ENCODE measurements at places on chromosomes 6 and 20. TPM values are rescaled to one million over a fixed set of nuclear protein-coding genes. Genes with fewer than 3 reads are reported as not detected.

DNA sequence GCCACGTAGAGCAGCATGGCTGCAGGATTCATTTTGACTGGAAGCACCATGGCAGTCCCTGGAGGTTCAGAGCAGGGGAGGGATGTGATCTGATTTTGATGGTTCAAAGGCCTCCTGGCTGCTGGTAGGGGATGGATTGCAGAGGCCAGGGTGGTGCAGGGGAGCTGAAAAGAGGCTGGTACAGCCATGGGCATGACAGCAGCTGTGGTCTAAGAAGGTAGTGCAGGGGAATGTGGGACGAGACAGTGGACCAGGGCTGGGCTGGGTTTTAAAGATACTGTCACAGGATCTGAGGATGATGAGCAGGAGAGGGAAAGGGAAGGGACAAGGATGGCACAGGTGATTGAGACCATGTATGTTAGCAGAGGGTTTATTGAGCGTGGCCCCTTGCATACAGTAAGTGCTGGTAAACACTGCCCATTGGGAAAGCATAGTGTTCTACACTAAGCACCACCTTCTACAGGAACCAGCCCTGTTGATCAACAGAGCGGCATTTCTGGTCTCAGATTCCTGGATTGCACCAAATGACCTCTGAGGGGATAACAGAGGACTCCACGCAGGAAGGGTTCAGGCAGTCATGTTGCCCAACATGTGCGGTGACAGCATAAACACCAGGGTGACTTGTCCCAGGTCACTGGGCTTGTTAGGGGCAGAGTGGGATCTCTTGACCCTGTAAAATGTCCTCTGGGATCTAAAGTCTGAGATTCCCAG, 14.5 kb upstream of the SIRPA start:
- H3K4me3 ChIP-seq, result no peak overlapping the region
- H3K4me1 ChIP-seq, result no peaks in the 10 kb centered on the region
- H3K36me3 ChIP-seq, result no peaks in the 10 kb centered on the region
- DNase-seq, result no peak
- H3K27me3 ChIP-seq, result no peaks in the 10 kb centered on the region

DNA sequence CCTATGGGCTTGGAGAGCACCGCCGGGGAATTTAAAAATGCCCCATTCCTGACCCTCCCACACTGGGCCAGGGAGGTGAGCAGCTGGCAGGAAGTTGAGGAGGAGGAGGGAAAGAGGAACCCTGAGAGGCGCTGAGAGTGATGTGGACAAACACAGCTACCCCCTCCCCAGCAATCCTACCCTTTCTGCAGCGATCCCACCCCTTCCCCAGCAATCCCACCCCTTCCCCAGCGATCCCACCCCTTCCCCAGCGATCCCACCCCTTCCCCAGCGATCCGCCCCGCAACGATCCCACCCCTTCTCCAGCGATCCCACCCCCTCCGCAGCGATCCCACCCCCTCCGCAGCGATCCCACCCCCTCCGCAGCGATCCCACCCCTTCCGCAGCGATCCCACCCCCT, 111.6 kb downstream of the SYCP2 start:
- H3K27me3 ChIP-seq, result no peaks in the 10 kb centered on the region
- H3K27ac ChIP-seq, result no peak overlapping the region
- H3K4me1 ChIP-seq, result no peaks in the 10 kb centered on the region
- DNase-seq, result peak; percentile 9

DNA sequence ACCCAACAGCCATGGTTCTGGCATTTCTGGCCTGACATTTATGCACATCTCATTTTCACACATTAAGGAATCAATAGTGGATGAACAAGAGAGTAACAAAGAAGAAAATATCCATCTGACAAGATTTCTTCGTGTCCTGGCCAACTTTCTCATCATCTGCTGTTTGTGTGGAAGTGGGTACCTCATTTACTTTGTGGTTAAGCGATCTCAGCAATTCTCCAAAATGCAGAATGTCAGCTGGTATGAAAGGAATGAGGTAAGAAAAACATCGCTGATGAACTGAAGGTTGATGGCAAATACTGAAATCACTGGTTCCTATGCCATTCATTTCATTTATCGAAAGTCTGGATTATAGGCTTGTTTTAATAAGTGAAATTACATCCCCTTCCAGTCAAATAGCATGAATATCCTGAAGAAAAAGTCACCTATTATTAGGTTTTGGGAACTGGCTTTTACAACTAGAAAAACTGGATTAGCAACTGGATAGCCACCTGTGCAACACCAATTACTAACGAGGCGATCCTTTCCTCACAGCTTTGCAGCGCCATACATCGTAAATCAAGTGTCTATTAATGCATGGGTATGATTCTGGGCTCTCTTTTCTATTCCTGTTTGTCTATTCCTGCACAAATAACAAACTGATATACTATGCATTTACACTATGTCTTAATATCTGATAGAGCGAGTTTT, 50.2 kb upstream of the NOP56 start:
- no peaks in the 10 kb centered on the region for H3K36me3 ChIP-seq
- peaks cover 4% of the 10 kb centered on the region for H3K4me1 ChIP-seq
- no peak overlapping the region for H3K27ac ChIP-seq
- H3K4me3 ChIP-seq, result peak overlapping the region; percentile 8
- H3K27me3 ChIP-seq, result no peaks in the 10 kb centered on the region

- no peaks in the 10 kb centered on the region for H3K4me1 ChIP-seq
- no peaks in the 10 kb centered on the region for H3K27me3 ChIP-seq
- no peaks in the 10 kb centered on the region for H3K36me3 ChIP-seq
- DNase-seq, result no peak
Measured at GRCh38 chr20:47585087-47585747, 83.5 kb downstream of the NCOA3 start.

- peaks cover 5% of the 10 kb centered on the region for H3K4me1 ChIP-seq
- no peak overlapping the region for H3K27ac ChIP-seq
- H3K4me3 ChIP-seq, result no peak overlapping the region
- H3K27me3 ChIP-seq, result no peaks in the 10 kb centered on the region
- no peak for DNase-seq
Measured at GRCh38 chr6:56742122-56742791, 99.6 kb upstream of the DST start.

DNA sequence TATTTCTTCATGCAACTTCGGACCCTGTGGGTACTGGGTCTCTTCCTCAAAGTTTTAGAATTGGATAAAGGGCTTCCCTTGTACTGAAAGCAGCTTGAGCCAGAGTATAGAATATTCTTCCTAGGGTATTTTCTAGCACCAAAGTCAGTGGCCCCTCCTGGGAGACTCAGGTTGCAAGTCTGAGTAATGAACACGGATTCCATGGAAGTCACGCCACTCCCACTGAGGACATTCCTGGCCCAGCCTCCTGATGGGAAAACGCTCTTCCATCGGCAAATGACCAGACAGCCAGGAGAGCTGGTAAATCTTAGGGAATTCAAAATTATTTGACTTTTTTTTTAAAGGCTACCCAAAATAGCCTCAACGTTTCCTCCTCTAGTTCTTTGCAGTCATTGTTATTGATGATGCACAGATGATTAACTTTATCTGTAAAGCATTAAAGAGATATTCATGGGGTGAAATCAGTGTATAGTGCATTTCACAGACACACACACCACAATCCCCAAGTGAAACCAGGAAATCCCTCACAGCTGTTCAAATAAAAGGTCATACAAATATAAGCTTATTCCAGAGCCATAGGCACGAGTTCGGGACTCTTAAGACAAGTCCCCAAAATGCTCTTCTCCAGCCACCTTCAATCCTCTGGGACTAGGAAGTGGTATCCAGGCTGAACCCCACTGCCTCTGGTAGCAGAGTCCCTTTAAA, 248.8 kb downstream of the SOD2 start:
- no peaks in the 10 kb centered on the region for H3K27me3 ChIP-seq
- no peaks in the 10 kb centered on the region for H3K4me1 ChIP-seq
- no peak overlapping the region for H3K27ac ChIP-seq
- H3K4me3 ChIP-seq, result no peak overlapping the region
- DNase-seq, result no peak

DNA sequence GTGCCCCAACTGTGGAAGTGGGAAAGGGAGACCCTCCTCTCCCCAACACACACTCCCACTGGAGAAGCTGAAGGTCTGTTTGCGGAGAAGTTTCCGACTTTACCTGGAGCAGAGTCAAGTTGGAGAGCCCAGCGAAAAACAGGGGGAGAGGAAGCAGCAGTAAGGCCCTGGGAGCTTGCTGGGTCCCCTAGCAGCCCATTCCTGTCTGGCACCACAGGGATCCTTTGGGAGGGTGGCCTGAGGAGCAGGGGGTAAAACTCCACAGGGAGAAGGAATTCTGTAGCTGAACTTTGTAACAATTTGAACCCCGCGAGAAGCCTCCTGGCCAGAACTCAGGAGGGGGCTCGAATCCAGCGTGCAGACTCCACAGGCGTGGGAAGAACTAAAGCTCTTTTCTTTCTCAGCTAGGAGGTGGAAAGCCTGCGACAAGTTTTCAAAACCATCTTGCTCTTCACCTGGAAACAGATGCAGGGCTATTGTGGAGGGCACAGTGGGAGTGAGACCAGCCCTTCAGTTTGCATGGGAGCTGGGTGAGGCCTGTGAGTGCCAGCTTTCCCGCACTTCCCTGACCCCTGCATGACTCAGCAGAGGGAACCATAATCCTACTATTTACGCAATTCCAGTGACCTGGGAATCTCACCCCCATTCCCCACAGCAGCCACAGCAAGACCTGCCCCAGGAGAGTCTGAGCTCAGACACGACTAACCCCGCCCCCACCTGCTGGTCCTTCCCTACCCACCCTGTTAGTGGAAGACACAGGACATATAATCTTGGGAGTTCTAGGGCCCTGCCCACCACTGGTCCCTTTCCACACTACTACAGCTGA, 25.8 kb downstream of the SERPINB9 start:
- H3K4me3 ChIP-seq, result no peak overlapping the region
- H3K4me1 ChIP-seq, result peaks cover 8% of the 10 kb centered on the region
- no peaks in the 10 kb centered on the region for H3K27me3 ChIP-seq
- H3K27ac ChIP-seq, result peak overlapping the region; percentile 80
- no peaks in the 10 kb centered on the region for H3K36me3 ChIP-seq
- DNase-seq, result peak; percentile 54

- peaks cover 6% of the 10 kb centered on the region for H3K4me1 ChIP-seq
- H3K36me3 ChIP-seq, result no peaks in the 10 kb centered on the region
- no peak overlapping the region for H3K4me3 ChIP-seq
- no peak overlapping the region for H3K27ac ChIP-seq
- no peaks in the 10 kb centered on the region for H3K27me3 ChIP-seq
Measured at GRCh38 chr6:136769124-136769523, 23.2 kb downstream of the MAP3K5 start.

DNA sequence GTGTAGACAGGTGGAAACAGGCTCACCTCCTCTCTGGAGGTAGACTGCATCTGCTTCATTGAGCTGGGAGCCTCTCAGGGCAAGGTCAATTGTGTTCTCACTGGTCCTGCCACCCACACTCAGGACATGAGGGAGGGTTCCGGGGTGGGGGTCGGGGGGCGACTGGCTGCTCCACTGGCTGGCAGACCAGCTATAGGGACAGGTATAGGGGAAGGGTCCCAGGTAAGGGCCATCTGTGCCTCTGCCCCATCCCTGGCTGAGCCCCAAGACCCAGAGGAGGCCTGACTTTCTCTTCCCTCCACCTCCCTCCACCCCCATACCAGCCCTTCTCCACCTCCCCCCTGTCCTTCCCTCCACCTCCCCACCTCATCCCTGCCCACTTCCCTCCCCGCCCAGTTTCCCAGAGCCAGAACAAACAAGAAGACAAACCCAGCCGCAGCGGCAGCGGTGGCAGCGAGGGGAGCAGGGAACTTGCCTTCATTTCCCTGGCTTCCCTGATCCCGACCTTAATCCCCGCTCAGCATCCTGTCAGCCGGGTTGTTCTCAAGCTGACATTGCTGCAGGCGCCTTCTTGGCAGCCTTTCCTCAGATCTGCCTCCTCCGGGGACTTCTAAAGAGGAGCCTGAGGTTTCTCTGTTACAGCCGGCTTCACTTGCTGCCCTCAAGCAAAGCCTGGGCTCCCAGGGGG, 18.3 kb upstream of the FOXP4 start:
- no peak overlapping the region for H3K4me3 ChIP-seq
- no peaks in the 10 kb centered on the region for H3K27me3 ChIP-seq

- H3K27me3 ChIP-seq, result no peaks in the 10 kb centered on the region
- no peaks in the 10 kb centered on the region for H3K36me3 ChIP-seq
- no peak for DNase-seq
- no peak overlapping the region for H3K4me3 ChIP-seq
Measured at GRCh38 chr6:108739496-108740330, 108.5 kb upstream of the ARMC2 start.

- H3K4me1 ChIP-seq, result peaks cover 10% of the 10 kb centered on the region
- no peak overlapping the region for H3K4me3 ChIP-seq
- DNase-seq, result no peak
- no peak overlapping the region for H3K27ac ChIP-seq
Measured at GRCh38 chr20:51128198-51128597, 105.3 kb upstream of the KCNG1 start.

GRCh38 chr20:7355051-7355450, 585.2 kb downstream of the HAO1 start:
- no peak for DNase-seq
- no peaks in the 10 kb centered on the region for H3K4me1 ChIP-seq
- no peak overlapping the region for H3K4me3 ChIP-seq

DNA sequence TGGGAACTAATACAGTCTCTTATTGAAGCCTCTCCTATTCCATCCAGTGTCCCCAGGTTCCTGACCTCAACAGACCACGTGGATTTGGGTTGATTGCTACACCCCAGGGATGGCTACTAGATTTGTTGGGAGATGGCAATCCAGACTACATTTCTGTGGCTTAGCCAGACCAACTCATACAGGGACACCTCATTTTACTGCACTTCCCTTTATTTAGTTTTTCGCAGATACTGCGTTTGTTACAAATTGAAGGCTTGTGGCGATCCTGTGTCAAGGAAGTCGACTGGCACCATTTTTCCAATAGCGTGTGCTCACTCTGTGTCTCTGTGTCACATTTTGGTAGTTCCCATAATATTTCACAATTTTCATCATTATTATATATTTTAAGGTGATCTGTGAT, 10.3 kb upstream of the MTRF1L start:
- no peak overlapping the region for H3K27ac ChIP-seq
- H3K36me3 ChIP-seq, result no peaks in the 10 kb centered on the region
- no peaks in the 10 kb centered on the region for H3K27me3 ChIP-seq

The EGFL8 gene
- total RNA-seq, result 10.4 TPM

The CAGE1 gene
- not detected for total RNA-seq

The B3GAT2 gene
- not detected for total RNA-seq

The TULP1 gene
- total RNA-seq, result not detected

The RNF144B gene
- 4.2 TPM for total RNA-seq
